WTC11 (cell line): ENCODE measurements at places on chromosomes 3 and 15. TPM values are rescaled to one million over a fixed set of nuclear protein-coding genes. Genes with fewer than 3 reads are reported as not detected.

TUSC7 gene
- not detected in 3 replicates for total RNA-seq

CCDC191 gene
- 1.6 to 1.7 TPM (median 1.7 TPM) in 3 replicates for total RNA-seq

MESP2 gene
- total RNA-seq, result 0.66 to 1.0 TPM (median 0.68 TPM) in 3 replicates

MOBP gene
- total RNA-seq, result 0.13 to 0.39 TPM in 2 of 3 replicates, not detected in the other

IL17RB gene
- total RNA-seq, result 5.3 to 6.4 TPM (median 5.6 TPM) in 3 replicates

KCNMB3 gene
- 1.7 to 2.3 TPM (median 2.2 TPM) in 3 replicates for total RNA-seq

RASL12 gene
- total RNA-seq, result 5.6 to 6.8 TPM (median 6.5 TPM) in 3 replicates

- peaks cover 64% of the 10 kb centered on the region for H3K4me1 ChIP-seq
- H3K27ac ChIP-seq, result no peak overlapping the region
- no peaks in the 10 kb centered on the region for H3K36me3 ChIP-seq
- H3K27me3 ChIP-seq, result no peaks in the 10 kb centered on the region
Measured at GRCh38 chr15:62899090-62899493, 143.5 kb upstream of the TPM1 start.

DNA sequence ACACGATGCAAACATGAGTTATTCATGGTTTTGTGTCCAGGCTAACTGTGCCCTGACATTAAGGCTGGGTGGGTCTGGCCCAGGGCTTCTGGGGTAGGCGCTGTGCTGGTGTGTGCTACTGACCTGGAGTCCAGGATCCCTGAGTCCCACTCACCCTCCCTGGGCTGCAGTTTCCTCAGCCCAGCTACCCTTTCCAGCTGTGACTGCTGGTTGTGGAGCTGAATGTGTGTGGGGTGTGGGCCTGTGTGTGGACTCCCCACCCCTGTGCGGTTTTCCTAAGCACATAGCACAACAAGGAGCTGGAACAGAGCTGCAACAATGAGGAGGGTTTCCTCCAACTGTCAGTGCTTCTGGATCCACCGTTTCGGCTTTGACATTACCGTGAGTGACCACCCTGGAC is 38.0 kb downstream of the SMAD3 start:
- no peak overlapping the region for H3K4me3 ChIP-seq
- H3K27ac ChIP-seq, result 0 out of 2 replicates have a peak overlapping the region, but pooled peaks have one; percentile 2
- no peak for DNase-seq
- H3K4me1 ChIP-seq, result peaks cover 44% of the 10 kb centered on the region

DNA sequence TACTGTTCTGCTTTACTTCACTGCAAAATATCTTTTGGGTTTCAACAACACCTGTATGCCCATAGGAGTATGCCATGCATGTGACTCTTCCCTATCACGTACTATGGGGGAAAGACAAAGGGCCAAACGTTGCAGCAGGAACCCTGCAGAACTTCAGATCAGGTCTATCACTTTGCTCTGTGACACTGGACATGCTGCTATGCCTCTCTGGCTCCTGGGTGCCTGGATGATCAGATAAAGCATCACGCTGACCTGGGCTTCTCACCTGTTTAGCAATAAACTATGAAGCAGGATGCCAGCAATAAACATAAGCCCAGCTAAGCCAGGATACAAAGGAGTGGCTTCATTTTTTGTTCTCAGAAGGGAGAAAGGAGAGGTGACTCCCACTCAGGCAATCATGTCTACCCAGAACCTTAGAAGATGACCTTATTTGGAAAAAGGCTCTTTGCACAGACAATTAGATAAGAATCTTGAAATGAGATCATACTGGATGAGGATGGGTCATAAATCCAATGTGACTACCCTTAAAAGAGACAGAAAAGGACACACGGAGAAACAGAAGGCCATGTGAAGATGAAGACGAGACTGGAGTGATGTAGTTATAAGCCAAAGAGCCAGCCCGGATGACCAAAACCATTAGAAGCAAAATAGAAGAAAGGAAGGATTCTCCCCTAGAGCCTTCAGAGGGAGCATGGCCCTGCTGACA is 19.3 kb downstream of the POMGNT2 start:
- no peaks in the 10 kb centered on the region for H3K4me1 ChIP-seq
- no peak overlapping the region for H3K4me3 ChIP-seq
- no peak overlapping the region for H3K27ac ChIP-seq
- no peak for DNase-seq
- no peaks in the 10 kb centered on the region; the same call in 1 of the 2 replicates for H3K27me3 ChIP-seq

GRCh38 chr3:99601515-99601914 is 36.9 kb upstream of the COL8A1 start:
- H3K36me3 ChIP-seq, result no peaks in the 10 kb centered on the region

DNA sequence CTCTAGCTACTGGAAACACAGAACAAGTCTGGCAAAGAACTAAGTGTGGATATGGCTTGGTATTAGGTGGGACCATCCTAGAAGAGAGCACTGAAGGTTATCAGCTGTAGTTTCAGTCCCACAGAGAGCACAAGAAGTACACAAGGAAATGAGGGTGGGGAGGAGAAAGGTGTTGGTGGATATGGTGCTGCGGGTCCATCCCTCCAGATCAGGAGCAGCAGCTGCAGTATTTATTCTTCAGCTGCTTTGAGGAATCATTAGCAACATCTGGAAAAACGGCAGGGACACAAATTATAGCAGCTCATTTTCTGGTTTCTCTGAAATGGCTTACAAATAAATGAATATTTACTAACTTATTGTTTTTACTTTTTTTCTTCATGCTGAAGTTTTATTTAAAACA is 29.0 kb downstream of the CD80 start:
- DNase-seq, result no peak
- H3K4me1 ChIP-seq, result peaks cover 2% of the 10 kb centered on the region
- no peak overlapping the region; the same call in 1 of the 2 replicates for H3K27ac ChIP-seq
- no peaks in the 10 kb centered on the region for H3K36me3 ChIP-seq
- no peak overlapping the region for H3K4me3 ChIP-seq

GRCh38 chr15:82178061-82178460 is 84.5 kb downstream of the EFL1 start:
- no peak overlapping the region for H3K4me3 ChIP-seq
- H3K27ac ChIP-seq, result no peak overlapping the region
- H3K36me3 ChIP-seq, result no peaks in the 10 kb centered on the region

- no peak overlapping the region for H3K4me3 ChIP-seq
Measured at GRCh38 chr3:133868758-133869475, 26.8 kb downstream of the RAB6B start.

- H3K4me3 ChIP-seq, result no peak overlapping the region
- no peak overlapping the region for H3K27ac ChIP-seq
- no peaks in the 10 kb centered on the region for H3K4me1 ChIP-seq
- no peak for DNase-seq
- H3K27me3 ChIP-seq, result no peaks in the 10 kb centered on the region
- H3K36me3 ChIP-seq, result no peaks in the 10 kb centered on the region
Measured at GRCh38 chr15:59721411-59721810, 32.3 kb upstream of the BNIP2 start.

GRCh38 chr15:76447728-76448441 is 111.3 kb downstream of the ISL2 start:
- no peaks in the 10 kb centered on the region for H3K27me3 ChIP-seq
- no peak for DNase-seq
- H3K4me1 ChIP-seq, result peaks cover under 1% of the 10 kb centered on the region; the same call in 1 of the 2 replicates
- no peak overlapping the region for H3K27ac ChIP-seq
- no peak overlapping the region for H3K4me3 ChIP-seq

- no peaks in the 10 kb centered on the region for H3K27me3 ChIP-seq
- H3K36me3 ChIP-seq, result peaks cover 8% of the 10 kb centered on the region
- H3K4me3 ChIP-seq, result no peak overlapping the region
- H3K4me1 ChIP-seq, result peaks cover under 1% of the 10 kb centered on the region
Measured at GRCh38 chr3:111890051-111890580, 31.1 kb downstream of the PHLDB2 start.

GRCh38 chr15:100764778-100765466 is 114.7 kb upstream of the ALDH1A3 start:
- H3K27me3 ChIP-seq, result no peaks in the 10 kb centered on the region
- peaks cover 15% of the 10 kb centered on the region for H3K4me1 ChIP-seq
- H3K36me3 ChIP-seq, result no peaks in the 10 kb centered on the region
- no peak overlapping the region for H3K4me3 ChIP-seq

GRCh38 chr15:95911570-95912279 is 418.8 kb upstream of the NR2F2 start:
- H3K4me1 ChIP-seq, result peaks cover 54% of the 10 kb centered on the region
- peaks cover 3% of the 10 kb centered on the region; the same call in 1 of the 2 replicates for H3K36me3 ChIP-seq
- peak overlapping the region; percentile 54 for H3K4me3 ChIP-seq
- DNase-seq, result no peak
- H3K27ac ChIP-seq, result no peak overlapping the region

DNA sequence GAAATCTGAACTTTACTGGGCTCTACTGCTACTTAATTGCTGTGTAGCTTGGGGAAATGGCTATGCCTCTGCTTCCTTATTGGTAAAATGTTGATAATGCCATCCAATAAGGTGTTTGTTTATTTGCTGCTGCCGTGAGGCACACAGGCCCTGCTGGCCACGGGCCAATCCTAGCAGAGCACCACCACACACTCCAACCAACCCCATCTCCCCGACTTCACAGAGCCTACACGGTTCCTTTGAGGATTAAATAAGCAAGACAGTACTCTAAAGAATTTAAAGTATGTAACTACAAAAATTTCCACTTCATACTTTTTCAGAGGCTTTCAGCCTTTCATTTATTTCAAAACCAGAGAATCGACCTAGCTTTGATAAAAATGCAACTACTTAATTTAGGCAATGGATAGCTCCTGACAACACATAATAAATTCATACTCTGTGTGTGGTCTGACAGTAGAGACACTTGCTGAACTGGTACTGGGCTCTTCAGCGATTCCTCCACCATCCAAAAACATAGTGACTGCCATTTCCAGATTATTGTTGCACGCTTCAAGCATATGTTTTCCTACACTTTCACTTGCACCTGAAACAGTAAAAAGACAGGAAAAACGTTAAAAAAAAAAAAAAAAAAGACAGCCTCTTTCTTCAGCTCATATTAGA is 25.3 kb downstream of the UBXN7 start:
- H3K4me1 ChIP-seq, result no peaks in the 10 kb centered on the region

DNA sequence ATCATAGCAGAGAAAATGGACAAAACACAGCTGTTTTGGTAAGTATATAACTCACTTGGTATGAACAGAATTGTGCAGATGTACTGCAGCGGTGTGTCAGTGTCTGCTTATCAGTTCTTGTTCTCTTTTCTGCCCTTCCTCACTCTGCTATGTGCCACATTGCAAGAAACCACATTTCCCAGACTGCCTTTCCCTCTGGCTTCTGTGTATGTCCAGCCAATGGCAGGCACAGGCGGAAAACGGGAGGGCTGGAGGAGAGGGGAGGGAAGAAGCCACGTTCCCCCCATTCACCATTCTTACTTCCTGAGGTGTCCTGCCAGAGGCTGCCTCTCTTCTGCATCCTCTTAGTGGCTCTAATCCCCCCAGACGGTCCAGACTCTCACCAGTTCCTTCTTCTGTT is 15.4 kb downstream of the HHLA2 start:
- H3K36me3 ChIP-seq, result no peaks in the 10 kb centered on the region
- no peak overlapping the region for H3K4me3 ChIP-seq
- no peaks in the 10 kb centered on the region for H3K4me1 ChIP-seq
- no peaks in the 10 kb centered on the region for H3K27me3 ChIP-seq
- H3K27ac ChIP-seq, result no peak overlapping the region

GRCh38 chr3:112860898-112861297 is 14.2 kb upstream of the CD200R1L start:
- no peak for DNase-seq
- no peaks in the 10 kb centered on the region for H3K4me1 ChIP-seq
- peaks cover 21% of the 10 kb centered on the region for H3K36me3 ChIP-seq
- 0 out of 2 replicates have a peak, but pooled peaks cover 2% of the 10 kb centered on the region for H3K27me3 ChIP-seq
- H3K27ac ChIP-seq, result no peak overlapping the region

DNA sequence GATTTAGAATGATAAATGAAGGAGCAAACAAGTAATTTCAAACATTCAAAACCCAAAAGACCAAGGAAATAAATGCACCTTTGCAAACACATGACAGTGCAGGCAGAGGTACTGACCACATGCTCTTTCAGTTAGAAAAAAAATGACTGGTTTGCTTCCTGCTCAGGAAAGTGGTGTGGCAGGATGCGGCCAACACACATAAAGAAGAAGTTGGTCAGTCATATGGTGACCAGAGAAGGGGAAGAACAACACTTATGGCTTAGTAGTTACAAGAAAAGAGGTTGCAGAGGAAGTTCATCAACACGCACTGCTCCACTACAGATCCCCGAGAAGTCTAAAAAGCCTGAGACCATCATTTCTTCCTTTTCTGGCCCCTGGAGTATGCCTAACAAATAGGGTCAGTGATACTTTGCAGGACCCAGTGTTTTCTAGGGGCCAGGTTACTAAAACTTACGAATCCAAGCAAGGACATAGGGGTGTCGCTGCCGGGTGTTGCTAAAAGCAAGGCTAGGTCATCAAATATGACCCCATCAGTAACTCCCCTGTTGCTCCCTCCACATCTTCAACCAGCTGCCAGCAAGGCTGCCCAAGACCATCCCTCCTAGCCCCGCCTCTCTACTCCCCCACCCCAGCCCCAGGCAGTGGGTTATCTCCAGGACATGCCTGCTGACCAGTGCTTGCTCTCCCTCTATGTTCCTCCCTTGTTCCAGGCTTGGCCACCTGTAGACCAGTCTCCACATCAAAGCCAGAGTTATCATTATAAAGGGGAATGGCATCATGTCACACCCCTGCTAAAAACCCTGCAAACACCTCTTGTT is 11.2 kb downstream of the ATP8B4 start:
- H3K27me3 ChIP-seq, result no peaks in the 10 kb centered on the region
- no peak for DNase-seq
- H3K4me3 ChIP-seq, result no peak overlapping the region
- no peaks in the 10 kb centered on the region for H3K36me3 ChIP-seq
